ENCODE measurements at places on chromosomes 6 and 20. TPM values are rescaled to one million over a fixed set of nuclear protein-coding genes. Genes with fewer than 3 reads are reported as not detected.

DNA sequence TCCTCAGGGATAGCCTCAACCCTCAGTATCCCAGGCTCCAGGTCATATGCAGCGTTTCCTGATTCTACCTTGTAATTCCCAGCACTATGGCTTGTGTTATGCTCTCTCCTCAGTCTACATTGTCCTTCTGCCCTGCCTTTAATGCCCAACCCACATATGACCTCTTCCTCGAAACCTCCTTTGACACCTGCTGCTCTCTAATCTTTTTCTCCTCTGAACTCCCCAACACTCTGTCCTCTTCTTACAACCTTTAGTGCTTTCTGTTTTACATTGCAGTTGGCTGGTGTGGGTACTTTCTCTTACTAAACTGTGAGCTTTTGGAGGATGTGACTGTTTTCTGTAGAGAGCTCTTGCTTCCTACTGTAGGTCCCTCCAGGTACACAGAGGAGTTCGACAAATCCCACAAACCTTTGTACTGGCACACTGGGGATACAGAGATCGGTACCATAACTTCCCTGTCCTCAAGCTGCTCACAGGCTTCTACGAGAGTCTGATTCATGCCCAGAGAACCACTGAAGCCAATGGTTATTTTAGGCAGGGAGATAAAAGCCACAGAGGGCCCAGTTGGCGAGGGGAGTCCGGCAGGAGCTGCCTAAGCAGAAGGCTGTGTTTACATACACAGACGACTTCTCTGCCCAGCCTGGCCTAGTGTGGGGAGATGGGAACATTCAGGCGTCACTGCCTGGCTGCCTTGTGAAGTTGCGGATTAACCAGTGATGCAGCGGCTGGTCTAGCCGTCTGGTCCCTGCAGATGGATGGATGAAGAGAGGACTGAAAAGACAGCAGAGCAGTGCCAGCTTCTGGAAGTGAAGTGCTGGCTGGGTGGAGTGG is 8.4 kb upstream of the EPB41L1 start:
- no peak for DNase-seq

- peak; percentile 25 for DNase-seq
Observed at GRCh38 chr6:127515794-127516661, 3.1 kb downstream of the MTCL3 start.

GRCh38 chr6:164827537-164827936 is 481.9 kb downstream of the C6orf118 start:
- DNase-seq = no peak

Gene KCNK16
- not detected for total RNA-seq

DNA sequence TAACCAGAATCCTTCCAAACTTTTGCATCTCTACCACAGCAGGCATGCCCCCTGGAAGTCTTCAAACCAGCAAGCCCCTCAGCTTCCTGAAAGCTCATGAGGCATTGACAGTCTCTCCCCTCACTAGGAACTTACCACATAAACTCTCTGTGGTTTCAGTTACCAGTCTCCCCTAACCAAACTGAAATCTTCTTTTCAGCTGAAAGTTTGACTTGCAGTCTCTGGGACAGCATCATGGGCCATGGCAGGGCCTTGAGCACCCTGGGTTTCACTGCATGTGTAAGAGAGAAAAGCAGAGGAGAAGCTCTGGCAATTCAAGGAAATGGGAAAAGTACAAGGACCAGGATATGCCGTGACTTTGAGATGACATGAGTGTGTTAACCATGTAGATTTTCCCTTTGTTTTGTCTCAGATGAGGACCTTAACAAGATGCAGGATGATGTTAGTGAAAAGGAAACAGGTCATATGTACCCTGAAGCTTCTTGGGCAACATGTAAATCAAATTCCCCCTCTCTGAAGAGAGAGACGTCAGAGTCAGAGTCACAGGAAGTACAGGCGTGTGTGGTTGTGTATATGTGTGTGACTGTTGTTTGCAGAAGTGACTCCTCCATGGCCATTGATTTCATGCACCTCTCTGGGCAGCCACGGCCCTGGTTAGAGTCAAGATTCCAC is 106.3 kb downstream of the TNFRSF21 start:
- no peak for DNase-seq

Gene SLC22A16
- not detected for total RNA-seq

DNA sequence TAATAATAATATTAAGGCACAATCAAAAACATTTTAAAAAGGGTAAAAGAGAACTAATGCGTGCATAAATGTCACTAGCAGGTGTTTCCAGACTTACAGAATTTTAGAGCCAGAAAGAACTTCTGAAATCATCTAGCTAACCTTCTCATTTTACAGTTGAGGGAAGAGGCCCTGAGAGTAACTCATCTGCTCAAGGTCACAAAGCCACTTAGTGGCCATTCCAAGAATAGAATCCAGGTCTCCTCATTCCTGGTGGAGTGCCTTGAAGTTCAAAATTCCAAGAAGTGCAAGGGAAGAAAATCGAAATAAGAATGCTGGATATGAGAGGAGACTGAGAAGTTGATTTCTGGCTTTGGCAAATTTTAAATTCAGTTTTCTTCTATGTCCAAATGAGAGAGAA is 3.2 kb upstream of the KIAA0408 start:
- peak; percentile 18 for DNase-seq

DNA sequence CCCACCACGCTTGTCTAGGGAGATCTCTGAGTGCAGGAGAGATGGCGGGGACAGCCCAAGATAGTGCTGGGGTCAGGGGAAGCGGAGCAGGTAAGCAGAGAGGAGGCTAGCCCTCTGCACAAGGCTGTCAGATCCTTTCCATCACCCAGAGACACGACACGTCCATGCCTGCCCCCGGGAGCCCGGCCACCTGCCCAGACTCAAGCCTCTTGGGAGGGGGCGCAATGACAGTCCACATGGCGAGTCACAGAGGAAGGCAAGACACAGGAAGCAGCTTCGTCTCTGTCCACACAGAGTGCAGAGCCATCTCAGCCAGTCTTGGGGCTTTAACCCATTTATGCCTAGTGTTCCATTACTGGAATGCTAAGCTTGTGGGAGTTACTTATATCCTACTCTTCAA is 78.4 kb downstream of the PREX1 start:
- no peak for DNase-seq

Gene BMP7
- not detected for total RNA-seq

DNA sequence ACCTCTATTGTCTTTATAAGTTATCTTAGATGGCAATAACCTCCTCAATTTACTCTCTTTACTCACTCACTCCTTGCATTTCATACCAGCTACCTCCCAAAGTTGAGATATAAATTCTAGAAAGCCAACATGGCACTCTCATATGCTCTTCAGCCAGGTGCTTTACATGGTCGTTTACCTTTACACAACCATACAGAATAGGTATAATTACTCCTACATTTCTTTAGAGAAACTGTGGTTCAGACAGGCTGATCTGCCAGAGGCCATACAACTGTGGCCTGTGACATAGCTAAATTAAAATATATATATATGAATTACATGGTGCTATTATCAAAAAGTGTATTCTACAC is 45.7 kb downstream of the HBS1L start:
- no peak for DNase-seq

GRCh38 chr6:43335469-43335868 is 26.8 kb upstream of the CRIP3 start:
- DNase-seq = no peak

GRCh38 chr6:105750089-105750488 is 336.0 kb upstream of the PRDM1 start:
- no peak for DNase-seq

Gene COL21A1
- 0.05 TPM for total RNA-seq

DNA sequence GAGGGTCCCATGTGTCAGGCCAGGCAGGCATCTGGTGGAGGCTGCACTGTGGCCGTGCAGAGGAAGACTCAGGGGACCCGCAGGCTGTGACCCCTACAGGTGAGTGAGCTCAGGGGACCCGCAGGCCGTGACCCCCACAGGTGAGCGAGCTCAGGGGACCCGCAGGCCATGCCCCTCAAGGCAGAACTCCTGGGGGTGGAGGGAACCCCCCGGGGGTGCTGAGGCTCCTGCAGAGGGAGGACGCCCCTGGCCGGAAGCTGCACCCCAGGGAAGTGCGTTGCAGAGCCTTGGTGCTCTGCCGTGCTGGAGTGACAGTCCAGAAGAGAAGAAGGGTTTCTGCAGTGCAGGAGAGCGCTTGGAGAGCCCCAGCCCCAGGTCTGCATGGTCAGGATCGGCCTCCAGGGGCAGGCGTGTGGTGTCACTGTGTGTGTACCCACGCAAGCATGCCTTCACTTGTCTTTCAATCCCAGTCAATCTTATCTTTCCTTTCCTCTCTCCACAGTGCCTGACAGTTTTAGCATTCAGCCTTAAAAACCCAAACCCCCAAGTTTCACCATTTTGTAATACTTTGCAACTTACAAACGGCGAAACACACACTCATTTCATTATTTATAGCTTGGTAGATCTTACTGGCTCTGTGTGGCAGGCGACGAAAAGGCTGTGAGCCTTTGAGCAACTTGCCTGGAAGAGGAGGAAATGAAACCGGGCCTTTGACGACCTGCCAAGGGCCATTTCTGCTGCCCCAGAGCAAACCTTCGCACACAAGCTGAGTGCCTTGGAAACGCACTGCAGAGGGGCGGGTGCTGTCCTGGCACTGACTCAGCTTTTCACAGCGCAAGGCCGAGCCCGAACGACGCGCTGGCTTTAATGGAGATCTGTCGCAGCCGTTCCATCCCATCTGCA is 101.4 kb upstream of the AGPAT4 start:
- DNase-seq = peak; percentile 59

Gene CDH4
- 0.17 TPM for total RNA-seq

Measured in dermis blood vessel endothelial cell (primary cell).